ENCODE measurements at places on chromosomes 2 and 18.
A peak's percentile ranks its signal among the peaks of the same experiment; 100 is the strongest.

GRCh38 chr18:74456349-74457042 is 612 bp downstream of the DIPK1C start:
- peak; percentile 39 for DNase-seq

DNA sequence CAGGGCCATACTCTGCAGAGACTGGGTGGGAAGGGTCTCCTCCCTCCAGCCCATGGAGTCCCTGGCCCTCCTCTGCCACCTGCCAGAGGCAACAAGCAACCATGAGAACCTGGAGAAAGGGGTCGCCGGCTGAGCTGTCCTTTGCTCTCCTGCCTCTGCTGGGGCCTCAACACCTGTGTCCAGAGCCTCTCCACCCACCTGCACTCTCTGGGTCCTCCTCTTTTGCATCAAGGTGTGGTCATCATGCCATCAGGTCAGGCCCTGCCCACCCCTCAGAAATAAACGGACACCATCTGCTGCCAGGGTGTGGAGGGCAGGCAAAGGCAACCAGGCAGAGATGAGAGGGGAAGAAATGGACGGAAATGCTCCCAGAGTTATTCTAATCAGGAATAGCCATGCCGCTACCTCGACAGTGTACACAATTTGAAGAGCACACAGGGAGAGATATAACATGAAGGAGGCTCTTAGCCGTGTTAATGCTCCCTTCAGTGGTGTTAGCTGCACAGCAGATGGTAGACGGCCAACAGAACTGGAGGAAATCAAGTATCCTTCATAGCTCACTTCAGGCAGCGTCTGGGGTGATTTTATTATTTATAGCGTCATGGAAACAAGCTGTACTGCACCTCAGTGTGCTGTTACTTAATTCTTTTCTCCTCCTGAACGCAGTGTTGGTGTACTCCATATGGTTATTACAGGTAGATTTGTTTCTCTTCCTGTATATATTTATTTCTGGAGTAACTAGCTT is 247.9 kb downstream of the TSN start:
- no peak for DNase-seq

DNA sequence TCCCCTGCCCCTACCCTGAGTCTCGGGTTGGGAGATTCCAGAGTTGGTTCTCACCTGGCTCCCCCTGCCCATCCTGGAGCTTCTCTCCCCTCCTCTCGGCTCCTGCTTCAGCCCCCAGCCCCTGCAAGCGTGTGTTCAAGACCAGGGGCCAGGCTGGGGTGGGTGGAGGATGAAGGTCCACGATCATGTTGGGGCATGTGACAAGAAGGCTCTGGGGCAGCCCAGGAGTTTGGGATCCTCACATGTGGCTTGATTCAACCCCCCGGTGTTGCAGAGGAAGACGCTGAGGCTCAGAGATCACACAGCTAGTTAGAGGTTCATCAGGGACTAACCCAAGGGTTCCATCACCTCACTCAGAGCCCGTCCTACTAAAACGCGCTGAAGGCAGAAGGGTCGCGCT is 14.2 kb upstream of the TUBB6 start:
- no peak for DNase-seq

- no peak for DNase-seq
Measured at GRCh38 chr2:240405133-240405532, 30.3 kb upstream of the GPC1 start.

DNA sequence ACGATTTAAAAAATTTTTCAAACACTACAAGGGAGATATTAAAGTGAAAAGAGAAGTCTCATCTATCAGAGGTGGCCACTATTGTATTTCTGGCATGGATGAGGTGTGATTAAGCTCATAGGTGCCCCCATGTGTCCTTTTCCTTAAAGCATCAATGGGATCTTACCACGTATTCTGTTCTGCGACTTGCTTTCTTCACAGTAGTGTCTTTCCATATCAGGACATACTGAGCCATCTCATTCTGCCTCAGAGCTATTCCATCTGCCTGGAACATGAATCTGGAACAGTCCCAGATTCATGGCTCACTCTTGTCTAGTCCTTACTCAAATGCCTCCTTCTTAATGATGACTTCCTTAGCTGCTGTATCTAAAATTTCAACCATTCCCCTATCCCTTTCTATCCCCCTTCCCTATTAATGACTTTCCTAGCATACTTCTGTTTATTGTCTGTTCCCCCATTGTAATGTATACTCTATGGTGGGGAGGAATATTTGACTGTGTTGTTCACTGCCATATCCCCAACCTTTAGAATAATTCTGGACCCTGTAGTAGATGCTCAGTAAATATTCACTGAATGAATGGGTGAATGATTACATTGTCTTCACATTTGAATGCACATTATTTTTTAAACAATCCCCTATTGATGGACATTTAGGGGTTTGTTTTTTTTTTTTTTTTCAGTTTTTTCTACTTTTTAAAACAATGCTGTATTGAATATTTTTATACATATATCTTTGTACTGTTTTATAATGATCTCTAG is 11.1 kb downstream of the STAMBP start:
- DNase-seq, result no peak

GRCh38 chr2:36461039-36461681 is 105.6 kb downstream of the CRIM1 start:
- peak; percentile 17 for DNase-seq

- peak; percentile 52 for DNase-seq
Measured at GRCh38 chr2:219171231-219171651, 1.4 kb upstream of the SLC23A3 start.

DNA sequence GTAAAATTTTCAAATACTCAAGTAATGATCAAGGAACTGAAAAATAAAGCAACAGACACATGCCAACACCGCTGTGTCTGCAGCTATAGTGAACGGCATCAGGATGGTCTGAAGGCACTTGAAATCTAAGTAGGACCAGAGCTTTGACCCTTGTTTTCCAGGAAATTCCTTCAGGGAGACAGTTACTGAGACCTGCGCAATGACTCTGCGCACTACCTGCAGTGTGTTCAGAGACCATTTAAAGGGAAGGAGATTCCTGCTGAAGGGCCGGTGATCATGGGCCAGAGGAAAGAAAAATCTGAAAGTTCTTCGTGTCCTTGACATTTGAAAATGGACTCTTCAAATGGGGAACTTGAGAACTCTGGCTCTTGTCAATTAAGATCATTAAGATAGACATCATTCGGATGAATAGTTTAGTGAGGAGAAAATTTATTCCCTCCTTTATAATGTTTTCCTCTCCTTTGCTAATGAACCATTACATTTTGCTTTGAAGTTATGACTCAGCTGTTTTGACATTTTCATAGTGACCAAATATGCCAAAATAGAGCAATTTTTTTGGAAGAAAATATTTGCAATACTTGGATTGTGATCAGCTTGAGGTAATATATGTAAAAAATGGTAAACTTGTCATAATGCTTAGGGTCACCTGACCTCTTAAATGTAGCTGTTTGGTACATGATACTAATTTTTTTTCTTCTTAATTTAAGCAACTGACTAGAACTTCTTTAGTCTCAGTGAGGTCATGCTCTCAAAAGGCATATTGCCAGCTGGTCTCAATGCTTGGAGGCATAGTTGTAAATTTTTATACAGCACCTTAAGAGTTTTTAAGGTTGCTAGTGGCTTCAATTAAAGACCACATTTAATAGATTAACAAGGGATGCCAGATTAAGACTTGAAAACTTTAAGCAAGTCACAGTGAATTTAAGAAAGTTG is 329.3 kb downstream of the ARHGAP15 start:
- no peak for DNase-seq

- no peak for DNase-seq
Measured at GRCh38 chr18:31658670-31659575, 25.5 kb downstream of the B4GALT6 start.

Data from midbrain (tissue), 1 donor.